ENCODE measurements at places on chromosomes 2 and 18.

DNA sequence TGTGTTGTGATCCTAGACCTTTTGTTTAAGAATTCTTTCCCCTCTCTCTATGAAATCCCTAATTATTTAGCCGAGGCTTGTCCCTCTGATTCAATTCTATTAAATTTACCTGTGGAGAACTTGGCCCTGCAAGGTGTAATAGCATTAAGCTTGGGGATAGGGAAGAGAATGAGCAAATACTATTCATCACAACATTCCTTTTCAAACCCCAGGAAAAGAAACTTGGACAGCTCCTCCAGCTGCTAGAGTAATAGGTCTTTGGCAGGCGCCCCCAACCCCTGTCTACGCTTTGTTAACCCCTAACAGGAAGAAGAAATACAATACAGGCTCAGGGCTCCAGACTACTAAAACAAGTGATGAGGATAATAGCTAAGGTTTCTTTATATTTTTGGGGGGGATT, 957.0 kb downstream of the CPS1 start:
- DNase-seq = no peak

DNA sequence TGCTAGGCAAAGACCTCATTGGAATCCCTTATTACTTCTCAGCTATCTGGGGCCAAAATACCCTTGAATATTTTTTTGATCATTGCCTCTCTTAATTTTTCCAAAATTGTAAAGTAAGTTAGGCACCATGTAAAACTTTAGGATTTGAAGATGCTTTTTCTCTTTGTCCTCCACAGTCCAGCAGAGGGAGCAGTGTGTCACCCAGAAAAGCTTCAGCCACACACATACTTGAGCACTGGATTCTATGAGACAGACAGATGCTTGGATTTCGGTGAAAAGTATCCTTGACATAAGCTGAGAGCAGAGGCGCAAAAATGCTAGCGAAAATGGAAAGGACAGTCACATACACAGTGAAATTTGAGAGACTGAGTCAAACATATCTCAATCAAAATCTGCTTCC, 74.7 kb upstream of the KCNJ3 start:
- peak; percentile 75 for DNase-seq

- DNase-seq = no peak
These were observed 547.1 kb upstream of the GCFC2 start for GRCh38 chr2:76257802-76258201.

DNA sequence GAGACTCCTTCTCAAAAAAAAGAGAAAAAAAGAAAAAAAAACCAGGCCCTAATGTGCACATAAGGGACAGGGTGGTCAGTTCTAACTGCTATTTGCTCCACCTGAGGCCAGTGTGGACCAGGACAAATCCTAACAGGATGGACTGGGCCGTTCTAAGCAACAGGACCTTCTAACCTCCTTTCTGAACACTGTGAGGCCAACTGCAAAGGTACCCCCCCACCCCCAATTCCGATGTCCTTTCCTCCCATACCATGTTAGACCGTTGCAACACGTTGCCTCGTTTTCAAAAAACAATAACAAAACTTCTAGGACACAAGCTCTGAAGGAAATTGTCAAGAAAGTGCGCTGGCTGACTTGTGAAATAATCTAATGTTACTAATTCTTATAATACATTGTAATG, 1.2 kb downstream of the THAP4 start:
- DNase-seq = no peak

- DNase-seq = no peak
These were observed 140.7 kb downstream of the ZNF516 start for GRCh38 chr18:76354348-76354747.

GRCh38 chr18:32669549-32670165, 103.2 kb downstream of the KLHL14 start:
- DNase-seq = peak; percentile 34

GRCh38 chr18:670522-670921, 13.1 kb downstream of the TYMS start:
- no peak for DNase-seq

- no peak for DNase-seq
These were observed 66.9 kb downstream of the TRAPPC12 start for GRCh38 chr2:3446381-3446780.

GRCh38 chr2:199455545-199456382, 2.0 kb downstream of the SATB2 start:
- no peak for DNase-seq

DNA sequence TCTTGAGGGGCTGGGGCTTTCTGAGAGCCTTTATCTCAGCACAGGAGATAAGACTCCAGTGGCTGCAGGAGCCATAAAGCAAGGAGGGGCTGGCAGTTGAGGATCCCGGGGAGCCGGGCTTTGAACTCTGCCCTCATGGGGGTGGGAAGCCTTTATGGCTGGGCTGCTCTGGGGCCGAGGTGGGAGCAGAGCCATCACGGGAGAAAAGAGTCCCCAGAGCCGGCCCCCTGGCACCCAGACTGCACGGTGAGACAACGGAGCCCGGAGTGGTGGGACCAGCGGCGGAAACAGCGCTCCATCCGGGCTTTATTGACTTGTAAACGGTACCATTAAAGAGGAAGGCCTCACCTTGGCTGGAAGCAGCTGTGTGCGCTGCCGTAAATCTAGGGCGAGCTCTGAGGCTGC, 162.6 kb downstream of the MYCN start:
- no peak for DNase-seq

DNA sequence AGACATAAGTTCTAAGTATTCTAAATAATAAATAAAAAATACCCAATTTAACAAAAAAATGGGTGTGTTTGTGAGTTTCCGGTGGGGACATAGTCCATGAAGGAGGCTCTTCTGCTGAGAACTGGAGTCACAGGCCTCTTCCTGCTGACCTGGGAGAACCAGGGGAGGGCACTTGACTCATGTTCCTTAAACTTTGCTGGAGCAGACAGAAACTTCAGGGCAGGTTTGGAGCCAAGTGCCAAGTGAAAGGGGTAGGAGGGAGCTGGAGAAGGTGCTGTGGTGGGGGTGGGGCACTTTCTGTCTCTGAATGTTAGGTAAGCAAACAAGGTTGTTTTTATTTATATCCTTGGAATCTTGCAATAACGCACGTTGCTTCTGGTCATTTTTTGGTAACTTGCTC, 78.8 kb upstream of the TTN start:
- no peak for DNase-seq

DNA sequence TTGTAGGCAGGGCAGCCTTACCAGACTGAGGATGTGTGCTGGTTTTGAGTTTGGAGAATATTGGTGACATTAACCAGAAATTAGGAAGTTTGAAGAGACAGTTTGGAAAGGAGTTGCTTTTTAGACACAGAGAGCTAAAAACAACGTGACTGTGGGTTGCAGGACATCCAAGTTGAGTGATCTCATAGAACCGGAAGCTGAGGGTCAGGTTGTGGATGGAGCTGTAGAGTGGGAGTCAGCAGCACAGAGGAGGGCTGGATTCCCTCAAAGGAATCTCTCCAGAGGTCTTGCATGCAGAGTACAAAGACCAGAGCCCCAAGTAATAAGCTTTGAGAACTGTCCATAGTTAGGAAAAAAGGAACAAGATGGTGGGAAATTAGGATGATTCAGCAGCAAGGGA, 9.3 kb downstream of the MAPRE3 start:
- DNase-seq = no peak

GRCh38 chr18:54900290-54900689, 59.0 kb downstream of the CCDC68 start:
- no peak for DNase-seq

GRCh38 chr2:145411493-145411892, 891.6 kb upstream of the ZEB2 start:
- peak; percentile 97 for DNase-seq

GRCh38 chr2:229159405-229159804, 111.7 kb downstream of the PID1 start:
- no peak for DNase-seq

DNA sequence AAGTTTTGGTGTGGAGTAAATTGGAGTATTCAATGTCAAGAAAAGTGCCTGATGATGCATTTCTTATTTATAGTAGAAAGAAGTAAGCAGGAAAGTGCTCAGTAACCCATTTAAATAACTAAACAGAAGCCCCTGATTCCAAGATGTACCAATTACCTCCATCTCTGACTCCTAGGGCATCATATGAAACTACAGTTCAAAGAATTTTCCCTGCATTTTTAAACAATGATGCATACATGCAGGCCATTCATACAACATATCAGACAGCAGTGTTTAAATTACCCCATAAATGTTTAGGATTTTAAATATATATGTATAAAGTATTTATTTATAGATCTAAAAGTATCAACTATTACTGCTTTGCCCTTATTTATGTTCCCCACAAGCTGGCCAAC, 36.2 kb downstream of the FTCDNL1 start:
- DNase-seq = no peak

DNA sequence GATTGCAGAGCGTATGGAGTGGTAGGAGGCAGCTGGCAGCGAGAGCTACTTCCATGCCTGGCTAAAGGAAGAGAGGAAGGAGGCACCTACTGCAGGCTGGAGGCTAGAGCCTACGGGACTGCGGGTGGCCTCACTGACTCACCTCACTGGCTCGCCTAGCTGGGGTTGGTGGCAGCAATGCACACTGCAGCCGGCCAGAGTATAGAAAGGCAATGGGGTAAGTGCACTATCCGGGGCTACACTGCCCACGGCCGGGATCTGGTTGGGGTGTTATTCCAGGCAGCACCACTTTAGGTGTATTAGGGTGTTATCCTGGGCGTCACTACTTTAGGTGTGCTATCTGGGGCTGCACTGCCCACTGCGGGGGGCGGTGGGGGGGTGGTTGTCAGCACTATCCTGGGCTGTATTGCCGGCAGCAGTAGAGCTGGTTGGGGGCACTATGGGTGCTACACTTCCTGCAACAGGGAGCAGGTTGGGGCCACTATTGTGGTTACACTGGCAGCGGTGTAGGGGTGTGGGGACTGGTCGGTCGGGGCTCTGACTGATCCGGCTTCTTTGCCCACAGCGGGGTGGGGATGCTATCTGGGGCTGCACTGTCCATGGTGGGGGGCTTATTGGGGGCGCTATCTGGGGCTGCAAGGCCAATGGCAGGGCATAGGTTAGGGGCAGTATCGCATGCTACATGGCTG, 33.3 kb upstream of the ANKRD62 start:
- DNase-seq = no peak

GRCh38 chr2:32189011-32189410, 23.3 kb downstream of the SLC30A6 start:
- DNase-seq = no peak

GRCh38 chr2:192161656-192162290, 33.0 kb downstream of the TMEFF2 start:
- peak; percentile 3 for DNase-seq

DNA sequence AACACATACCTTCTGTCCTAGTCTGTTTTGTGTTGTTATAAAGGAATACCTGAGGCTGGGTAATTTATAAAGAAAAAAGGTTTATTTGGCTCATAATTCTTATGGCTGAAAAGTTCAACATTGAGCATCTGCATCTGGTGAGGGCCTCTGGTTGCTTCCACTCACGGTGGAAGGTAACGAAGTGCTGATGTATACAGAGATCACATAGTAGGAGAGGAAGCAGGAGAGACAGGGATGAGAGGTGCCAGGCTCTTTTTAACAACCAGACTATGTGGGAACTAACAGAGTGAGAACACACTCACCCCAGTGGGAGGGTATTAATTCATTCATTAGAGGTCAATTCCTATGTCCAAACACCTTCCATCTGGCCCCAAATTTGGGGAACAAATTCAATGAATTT, 463.8 kb downstream of the DSC3 start:
- no peak for DNase-seq

DNA sequence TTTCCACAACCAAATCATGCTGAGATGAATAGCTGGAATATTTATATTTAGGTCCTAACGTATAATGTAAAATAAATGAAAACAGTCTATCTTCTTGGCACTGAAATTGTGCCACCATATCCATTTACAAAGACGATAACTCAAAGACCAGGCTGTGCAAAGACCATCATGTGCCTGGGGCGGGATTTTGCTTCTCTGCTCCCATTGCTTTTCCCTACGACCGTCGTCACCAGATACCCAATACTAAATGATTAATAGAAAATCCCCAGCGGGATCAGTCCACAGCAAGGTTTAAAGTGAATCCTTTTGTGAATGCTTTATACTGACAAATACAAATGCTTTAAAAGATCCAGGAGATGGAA, 194.3 kb upstream of the ARL4C start:
- no peak for DNase-seq

DNA sequence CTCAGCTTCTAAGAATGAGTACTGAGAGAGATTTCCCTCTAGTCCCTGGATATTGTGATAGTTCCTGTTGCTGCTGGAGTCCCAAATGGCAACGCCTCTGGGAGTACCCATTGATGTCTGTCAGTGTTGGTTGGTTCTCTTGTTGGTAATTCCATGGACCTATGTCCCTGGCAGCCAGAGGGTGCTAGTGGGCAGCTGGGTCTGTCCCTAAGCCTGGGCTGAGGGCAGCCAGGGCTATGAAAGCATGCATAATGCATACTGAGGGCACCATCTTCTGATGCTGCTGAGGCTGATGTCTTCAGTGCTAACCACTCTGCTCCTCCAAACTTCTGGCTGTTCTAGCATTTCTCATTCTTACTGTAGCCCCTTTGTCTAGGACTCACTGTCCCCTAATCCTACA, 35.9 kb downstream of the NABP1 start:
- no peak for DNase-seq

DNA sequence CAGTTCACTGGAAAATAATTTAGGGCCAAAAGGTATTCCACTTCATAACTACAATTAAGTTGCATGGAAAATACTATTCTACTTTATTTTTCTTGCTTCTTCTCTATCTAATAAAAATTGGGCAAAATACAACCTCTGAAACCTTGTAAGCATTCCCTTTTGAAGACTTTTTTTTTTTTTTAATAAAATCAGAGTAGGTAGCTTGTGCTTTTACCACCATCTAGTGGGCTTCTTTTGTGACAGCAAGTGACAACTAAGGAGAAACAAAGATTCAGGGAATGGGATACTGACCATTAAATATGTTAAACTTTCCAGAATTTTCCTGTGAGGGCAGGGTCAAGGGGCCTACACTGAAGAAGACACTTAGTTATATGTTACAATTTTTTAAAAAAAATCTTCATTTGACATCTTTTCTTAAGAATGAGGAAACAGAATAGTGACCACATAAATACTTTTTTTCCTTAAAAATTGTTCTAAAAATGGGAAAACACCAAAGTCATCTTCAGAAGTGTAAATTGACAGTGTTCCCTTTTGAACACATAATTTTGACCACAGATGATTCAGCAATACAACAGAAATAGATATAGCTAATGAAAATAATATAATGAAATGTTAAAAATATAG, 1183.2 kb upstream of the ACVR2A start:
- DNase-seq = peak; percentile 55

DNA sequence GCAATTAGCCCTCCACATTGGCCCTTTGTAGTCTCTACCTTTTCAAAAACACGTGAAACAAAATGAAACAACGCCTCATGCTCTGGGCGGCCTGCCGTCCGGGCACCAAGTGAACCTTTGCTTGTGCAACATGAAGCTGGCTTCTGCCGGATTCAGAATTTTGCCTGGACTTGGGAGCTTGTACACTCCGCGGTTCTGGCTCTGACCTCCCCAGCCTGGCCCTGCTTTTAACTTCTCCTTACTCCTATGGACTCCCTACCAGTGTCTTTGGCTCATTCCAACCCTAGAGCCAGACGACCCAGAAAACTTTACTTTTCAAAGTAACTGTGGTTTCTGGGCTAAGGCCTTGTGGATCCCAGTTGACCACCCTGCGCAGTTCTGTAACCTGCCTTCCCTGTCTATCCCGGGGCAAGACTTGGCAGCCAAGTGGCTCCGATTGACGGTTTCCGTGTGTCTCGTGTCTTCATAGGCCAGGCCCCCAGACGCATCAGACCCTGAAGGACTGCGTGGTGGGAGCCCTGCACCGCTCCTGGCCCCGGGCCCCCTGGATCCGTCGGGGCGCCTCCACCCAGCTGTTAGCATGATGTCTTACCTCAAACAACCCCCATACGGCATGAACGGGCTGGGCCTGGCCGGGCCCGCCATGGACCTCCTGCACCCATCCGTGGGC, 1.9 kb downstream of the OTX1 start:
- DNase-seq = no peak
